Activated gamma-delta T cell treated with Interleukin-2 at 50 U/mL for 16 hours (primary cell): ENCODE measurements at places on chromosomes 13 and 19.
A peak's percentile ranks its signal among the peaks of the same experiment; 100 is the strongest.

- no peak for DNase-seq
Measured at GRCh38 chr13:77391475-77391874, 64.6 kb upstream of the MYCBP2 start.

GRCh38 chr13:113877149-113877990 is 13.5 kb upstream of the GAS6 start:
- DNase-seq: no peak

- DNase-seq: no peak
Measured at GRCh38 chr19:28847468-28847867, 365.5 kb downstream of the UQCRFS1 start.

GRCh38 chr13:42001580-42001979 is 40.7 kb upstream of the VWA8 start:
- DNase-seq: no peak

- DNase-seq: no peak
Measured at GRCh38 chr13:41751277-41751676, 209.6 kb downstream of the VWA8 start.

GRCh38 chr19:28960986-28961705 is 251.8 kb downstream of the UQCRFS1 start:
- no peak for DNase-seq

DNA sequence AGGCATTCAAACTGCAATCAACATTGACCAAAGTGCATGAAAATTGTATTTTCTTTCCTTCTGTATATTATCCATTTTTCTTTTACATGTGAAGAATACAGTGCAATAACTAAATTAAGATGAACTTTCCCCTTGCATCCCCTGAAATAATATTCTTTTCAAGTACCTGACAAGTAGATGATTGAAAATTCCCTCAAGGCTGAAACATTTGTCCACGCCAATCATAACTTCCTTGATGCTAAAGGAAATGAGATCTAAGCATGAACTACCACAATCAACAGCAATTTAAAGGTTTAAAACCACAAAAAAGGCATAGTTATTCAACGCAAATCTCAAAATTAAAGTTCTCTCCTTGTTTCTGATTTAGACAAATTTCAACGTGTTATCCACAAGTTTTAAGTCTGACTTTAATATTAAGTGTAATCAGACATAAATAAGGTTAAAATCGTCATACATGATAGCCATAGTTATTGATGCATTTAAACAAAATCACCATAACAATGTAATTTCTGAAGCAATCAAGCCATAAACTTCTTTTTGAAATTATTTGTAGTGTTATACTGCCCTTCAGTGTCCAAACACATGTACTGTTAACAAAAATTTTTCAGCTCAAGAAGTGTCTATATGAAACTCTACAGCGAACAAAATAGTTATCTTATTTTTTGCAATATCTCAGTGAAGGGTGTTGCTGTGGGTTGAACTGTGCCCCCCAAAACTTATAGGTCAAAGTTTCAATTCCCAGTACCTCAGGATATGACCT is 169.5 kb downstream of the DCLK1 start:
- DNase-seq: no peak

DNA sequence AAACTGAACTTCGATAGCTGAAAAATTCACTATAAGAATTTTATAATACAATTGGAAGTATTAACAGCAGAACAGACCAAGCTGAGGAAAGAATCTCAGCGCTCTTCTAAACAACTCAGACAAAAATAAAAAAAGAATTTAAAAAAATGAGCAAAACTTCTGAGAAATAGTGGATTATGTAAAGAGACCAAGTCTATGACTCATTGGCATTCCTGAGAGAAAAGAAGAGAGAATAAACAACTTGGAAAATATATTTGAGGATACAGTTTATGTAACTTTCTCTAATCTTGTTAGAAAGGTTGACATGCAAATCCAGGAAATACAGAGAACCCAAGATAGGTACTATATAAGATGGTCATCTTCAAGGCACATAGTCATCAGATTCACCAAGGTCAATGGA is 25.4 kb downstream of the SLC25A15 start:
- DNase-seq: no peak

DNA sequence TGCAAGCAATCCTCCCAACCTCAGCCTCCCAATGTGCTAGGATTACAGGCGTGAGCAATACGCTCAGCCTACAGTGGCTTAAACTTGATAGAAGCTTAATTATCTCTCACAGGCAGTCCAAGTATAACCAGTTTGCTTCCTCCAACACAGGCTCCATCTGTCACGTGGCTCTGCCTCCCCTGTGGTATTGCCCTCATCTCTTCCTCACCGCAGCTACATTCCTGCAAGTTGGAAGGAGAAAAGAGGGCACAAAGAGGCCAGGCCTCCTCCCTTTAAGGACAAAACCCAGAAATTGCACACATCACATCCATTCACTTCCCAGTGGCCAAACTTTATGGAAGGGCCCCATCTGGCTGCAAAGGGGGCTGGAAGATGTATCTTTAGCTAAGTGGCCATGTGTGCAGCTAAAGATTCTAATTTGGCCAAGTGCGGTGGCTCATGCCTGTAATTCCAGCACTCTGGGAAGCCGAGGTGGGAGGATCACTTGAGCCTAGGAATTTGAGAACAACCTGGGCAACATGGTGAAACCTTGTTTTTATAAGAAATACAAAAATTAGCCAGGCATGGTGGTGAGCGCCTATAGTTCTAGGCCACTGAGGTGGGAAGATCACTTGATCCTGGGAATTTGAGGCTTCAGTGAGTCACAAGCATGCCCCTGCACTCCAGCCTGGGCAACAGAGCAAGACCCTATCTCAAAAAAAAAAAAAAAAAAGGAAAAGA is 3.1 kb upstream of the SDHAF1 start:
- DNase-seq: no peak

DNA sequence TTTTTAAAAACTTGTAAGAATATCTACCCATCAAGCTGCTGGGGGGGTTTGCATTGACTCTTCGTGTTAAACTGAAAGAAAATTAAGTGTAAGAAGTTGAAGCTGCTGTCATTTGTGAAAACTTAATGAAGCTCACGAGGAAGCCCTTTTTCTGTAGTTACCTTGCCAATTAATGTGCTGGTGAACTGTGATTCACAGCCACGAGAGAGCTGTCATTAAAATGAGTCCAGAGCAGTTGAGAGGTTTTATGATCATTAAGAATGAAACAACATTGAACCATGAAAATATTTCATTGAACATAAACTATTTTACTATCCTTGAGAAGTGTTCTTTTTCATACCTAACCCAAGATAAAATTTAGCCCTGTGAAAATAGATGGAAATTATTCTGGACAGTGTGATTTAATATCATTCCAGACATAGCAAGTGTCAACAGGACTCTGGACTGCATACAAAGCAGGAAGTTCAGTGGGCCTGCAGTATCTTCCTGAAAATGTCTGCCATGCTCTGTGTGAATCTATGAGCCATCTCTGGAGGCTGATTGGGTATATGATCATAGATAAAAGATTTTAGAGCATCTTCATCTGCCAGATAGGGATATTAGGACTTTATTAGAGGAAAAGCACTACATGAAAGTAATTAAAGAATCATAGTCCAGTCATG is 53.8 kb downstream of the DPY19L3 start:
- no peak for DNase-seq

GRCh38 chr19:571566-571974 is 826 bp upstream of the BSG start:
- no peak for DNase-seq

DNA sequence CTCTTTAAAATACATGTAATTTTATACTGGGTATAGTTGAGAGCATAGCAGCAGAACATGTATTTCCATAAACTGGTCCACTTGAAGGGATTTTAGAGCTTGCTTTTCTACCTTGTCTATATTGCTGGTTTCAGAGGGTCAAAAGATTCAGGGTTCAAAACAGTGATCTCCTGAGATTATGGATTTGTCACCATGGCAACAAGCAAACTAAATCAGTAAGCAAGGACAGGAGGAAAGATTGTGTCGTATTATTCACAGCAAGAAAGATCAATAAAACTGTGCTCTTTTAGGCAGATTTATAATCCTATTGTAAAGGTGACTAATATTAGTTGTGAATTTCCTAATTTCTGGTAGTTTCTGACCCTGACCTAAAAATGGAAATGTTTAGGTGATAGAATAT is 496.4 kb downstream of the LMO7 start:
- no peak for DNase-seq

DNA sequence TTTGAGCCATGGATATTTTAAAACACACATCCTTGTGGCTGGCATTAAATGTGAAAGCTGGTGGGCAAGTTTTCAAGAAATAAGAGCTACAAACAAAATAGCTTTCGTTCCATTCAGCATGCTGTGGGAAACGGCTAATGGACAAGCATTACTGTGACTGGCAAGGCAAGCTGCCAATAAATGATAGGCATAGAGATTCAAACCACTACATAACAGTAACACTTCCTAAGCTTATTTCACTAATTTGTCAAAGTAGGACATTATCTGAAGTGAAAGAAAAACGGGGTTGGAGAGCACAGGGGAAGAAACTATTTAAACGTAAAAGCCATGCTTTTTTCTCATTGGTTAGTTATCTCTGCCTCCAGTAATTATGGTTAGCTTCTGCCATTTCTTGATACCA is 26.0 kb downstream of the OBI1 start:
- DNase-seq: no peak

DNA sequence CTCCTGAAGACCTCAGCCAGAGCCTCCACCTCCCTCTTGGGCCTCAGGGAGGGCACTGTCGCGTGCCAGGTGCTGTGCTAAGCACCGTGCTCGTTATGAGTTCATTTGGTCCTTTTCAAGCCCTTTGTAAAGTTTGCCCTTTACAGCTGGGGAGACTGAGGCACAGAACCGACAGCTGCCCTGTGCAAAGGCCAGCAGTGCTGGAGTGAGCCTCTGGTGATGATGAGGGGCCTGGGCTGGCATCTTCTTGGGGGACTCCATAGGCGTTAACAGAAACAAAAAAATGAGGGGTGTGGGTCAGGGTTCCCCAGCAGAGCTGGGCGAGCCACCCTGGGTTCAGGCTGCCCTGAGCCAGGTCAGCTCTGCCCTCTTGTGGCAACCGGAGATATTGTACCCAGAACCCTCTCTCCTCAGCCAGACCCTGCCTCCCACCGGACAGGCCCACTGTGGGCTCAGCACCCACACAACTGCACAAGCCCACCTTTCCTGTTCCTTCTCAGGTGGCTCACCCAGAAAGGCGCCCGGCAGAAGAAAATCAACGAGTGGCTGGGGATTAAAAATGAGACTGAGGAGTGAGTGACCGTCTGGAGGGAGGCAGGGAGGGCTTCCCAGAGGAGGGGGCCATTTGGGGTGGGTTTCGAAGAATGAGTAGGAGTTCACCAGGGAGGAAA is 5.5 kb upstream of the IFI30 start:
- DNase-seq: peak; percentile 56

DNA sequence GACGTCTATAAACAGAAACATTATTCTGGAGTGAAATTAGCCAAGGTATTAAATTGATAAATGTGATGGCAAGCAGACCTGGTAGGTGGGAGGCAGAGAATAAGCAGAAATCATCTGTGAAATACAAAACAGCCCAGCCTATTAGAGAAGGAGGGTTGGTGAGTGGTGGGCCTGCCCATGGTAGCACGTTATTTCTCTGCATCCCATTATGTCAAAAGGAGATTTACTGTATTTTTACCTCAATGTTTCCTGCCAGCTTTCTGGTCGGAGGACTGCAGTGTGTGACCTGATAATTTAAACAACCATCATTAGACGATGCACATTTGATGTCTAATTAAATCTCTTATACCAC is 200.9 kb downstream of the OXGR1 start:
- DNase-seq: no peak

GRCh38 chr19:45569619-45570421 is 14.8 kb downstream of the OPA3 start:
- DNase-seq: peak; percentile 47

DNA sequence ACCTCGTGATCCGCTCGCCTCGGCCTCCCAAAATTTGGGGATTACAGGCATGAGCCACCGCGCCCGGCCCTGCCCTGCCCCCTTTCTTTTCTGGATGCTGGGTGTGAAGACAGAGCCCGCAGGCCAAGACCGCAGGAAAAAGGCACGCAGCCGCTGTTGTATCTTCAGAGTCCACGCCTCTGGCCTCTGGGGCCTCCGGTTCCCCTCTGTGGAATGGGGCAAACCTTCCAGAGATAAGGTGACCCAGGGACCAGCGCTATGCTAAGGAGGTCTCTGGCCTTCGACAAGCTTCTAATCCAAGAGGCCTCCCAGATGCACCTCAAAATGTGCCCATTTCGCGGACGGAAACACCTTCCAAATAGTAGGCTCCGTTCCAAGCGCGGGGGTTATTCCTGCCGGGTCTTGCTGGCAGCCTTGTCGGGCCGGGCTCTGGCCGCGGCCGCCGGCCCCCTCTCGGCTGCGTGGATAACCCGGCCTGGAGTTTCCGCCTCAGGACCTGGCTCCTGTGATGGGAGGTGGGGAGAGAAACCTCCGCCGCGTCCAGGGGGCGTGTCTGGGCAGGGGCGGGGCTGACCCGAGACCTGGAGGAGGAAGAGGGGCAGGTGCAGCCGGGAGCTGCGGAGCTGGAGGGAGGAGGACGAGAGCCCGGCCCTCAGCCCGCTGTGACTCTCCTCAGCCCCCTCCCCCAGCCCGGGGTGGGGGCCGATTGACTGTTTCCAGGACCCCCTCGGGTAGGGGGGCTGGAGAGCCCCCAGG is 13.1 kb downstream of the TJP3 start:
- peak; percentile 85 for DNase-seq

- DNase-seq: no peak
Measured at GRCh38 chr19:4660993-4661392, 9.1 kb downstream of the MYDGF start.

DNA sequence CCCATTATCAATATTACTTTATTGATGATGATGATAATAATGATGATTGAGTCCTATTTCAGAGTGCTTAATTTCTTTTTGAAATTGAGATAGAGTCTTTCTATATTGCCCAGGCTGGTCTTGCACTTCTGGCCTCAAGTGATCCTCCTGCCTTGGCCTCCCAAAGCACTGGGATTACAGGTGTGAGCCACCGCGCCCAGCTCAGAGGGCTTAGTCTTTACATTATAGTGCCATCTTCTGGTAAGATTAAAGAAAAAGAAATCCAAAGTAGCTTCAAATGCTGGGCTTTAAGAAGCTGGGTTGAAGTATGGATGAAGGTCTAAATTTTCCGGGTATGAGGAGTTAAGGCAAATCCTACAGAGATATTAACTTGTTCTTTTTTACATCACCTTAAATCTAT is 3.4 kb upstream of the ZNF333 start:
- DNase-seq: no peak

GRCh38 chr19:34208291-34208884 is 36.1 kb downstream of the LSM14A start:
- DNase-seq: no peak

- no peak for DNase-seq
Measured at GRCh38 chr13:102536196-102536595, 60.6 kb upstream of the TPP2 start.
